ENCODE measurements at places on chromosomes 1 and 21. TPM values are rescaled to one million over a fixed set of nuclear protein-coding genes. Genes with fewer than 3 reads are reported as not detected.

DNA sequence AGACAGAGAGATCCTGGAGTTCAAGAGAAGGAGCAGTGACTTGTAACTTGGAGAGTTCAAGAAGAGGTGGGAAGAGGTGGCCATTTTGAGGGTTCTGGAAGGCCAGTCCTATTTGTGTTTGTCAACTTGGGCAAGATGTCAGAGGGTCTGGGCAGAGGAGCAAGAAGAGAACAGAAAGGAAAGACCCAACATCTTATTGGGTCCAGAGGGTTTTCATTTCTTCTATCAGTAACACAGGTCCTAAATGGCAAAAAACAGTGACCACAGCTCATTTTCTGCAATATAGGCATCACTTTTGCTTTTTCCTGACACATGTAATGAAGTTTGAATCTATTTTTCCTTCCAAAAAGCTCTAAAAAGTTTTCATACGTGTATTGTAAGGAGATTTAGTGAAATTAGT, 38.3 kb upstream of the MAP10 start:
- DNase-seq: no peak

DNA sequence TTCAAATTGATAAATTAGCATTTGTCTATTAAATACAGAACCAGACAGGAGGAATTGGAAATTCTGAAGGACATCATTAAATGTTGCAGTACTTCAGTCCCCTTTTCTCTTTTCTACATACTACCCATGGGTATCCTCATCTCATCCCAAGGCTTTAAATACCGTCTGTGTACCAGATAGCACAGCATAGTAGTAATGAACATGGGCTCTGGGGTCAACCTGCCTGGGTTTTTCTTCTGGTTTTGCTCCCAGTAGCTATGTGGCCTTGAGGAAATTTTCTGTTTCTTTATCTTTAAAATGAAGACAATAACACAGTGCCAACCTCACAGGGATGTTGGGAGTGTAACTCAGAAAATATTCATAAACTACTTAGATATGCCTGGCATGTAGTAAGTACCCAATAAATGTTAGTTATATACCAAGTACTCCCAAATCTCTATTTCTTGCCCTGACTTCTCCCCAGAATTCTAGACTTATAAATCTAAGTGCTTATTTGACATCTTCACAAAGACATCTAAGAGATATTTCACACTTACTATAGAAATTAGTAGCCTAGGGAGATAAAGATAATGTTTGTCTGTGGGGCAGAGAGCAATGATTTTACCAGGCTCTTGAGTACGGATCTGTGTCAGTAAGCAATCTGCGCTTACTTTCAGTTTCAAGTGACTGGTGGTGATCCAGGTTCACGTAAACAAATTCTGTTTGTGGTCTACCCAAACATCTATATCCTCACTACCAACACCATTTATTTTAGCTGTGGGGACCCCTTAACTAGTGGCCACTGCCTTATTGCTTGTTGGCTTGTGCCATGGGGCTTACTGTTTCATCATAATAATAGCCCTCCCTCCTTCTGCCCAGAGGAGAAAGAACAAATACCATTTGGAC, 37.3 kb downstream of the VANGL2 start:
- DNase-seq: no peak

DNA sequence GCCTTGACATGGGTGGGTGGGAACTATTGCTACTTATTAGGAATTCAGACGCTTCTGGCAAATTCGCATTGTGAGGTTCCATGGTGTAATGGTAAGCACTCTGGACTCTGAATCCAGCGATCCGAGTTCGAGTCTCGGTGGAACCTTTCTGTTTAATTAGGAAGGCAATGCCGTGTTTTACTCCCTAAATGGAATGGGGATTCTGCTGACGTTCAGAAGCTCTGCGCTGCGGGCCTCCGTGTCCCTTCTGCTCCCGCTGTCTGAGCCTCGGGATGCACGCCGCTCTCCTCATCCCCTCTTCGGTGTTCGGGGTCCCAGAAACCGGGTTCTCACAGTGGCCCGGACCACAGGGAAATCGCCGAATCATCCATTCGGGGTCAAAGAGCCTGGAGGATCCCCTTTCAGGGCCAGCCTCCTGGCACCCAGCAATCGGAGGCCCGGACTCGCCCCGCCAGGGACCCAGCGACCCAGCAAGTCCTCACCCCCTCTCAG, 280.3 kb downstream of the FAM72C start:
- no peak for DNase-seq

- DNase-seq: peak; percentile 39
Observed at GRCh38 chr1:19764848-19765247, 34.9 kb downstream of the TMCO4 start.

DNA sequence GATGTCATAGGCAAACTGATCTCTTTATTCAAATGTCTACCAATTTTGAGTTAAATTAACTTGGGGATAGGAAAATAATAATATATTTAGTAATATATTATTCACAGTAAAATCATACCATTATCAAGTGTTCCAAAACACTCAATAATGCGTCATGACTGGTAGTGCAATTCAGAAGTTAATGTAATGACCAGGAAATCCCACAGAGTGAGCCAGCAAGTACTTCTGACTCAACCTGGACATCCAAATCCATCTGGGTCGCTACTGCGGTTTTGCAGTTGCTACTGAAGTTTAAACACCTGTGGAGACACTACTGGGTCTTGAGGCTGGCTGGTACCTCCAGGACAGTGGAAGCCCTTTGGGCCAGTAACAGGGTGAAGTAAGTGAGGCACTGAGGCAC, 44.8 kb downstream of the DPYD start:
- no peak for DNase-seq

- no peak for DNase-seq
Observed at GRCh38 chr1:107254306-107254705, 113.5 kb downstream of the NTNG1 start.

DNA sequence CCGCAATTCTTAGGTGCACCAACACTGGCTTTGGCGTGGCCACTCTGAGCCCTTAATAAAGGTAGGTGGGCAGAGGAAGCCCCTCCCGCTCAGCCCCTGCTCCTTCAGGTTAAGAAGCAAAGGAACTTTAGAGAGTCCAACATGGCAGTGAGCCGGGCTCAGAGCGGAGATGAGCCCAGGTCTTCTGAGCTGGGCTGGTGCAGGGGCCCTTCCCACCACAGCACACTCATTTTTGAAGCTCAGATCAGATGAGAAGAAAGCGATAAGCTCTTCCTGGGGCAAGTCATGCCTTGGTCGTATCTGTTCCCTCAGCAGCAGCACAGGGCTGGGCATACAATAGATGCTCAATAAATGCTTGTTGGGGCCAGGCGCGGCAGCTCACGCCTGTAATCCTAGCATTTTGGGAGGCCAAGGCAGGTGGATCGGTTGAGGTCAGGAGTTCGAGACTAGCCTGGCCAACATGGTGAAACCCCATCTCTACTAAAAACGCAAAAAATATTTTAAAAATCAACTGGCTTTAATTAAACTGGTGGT, 51.1 kb upstream of the TARDBP start:
- DNase-seq: no peak

- DNase-seq: peak; percentile 19
Observed at GRCh38 chr1:118049981-118050380, 120.4 kb downstream of the WDR3 start.

GRCh38 chr1:83882906-83883305, 116.0 kb downstream of the TTLL7 start:
- DNase-seq: peak; percentile 30

DNA sequence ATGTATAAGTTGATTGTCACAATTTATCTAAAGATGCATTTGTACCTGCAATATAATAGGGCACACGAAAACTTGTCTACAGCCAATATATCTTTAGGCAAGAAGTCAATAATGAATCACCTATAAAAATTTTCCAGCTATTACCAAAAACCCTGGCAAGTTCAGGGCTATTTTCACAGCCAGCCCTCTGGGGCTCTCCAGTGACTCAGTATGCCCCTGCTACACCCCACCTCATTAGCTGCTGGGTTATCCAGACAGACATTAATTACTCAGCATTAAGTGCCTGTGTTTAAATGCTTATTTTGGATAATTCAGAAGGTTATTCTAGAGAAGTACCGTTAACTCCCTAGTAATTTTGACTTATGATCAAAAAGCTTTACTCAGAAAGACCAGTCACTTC, 220.2 kb downstream of the TBX15 start:
- DNase-seq: no peak

VASH2 gene
- 3.0 TPM for polyA plus RNA-seq

GRCh38 chr1:185907246-185907645, 173.1 kb downstream of the HMCN1 start:
- no peak for DNase-seq

BGLAP gene
- 3.3 TPM for polyA plus RNA-seq

GRCh38 chr1:1971688-1972087, 31.9 kb downstream of the CFAP74 start:
- no peak for DNase-seq

GRCh38 chr1:232845406-232845955, 40.3 kb downstream of the MAP10 start:
- no peak for DNase-seq

DNA sequence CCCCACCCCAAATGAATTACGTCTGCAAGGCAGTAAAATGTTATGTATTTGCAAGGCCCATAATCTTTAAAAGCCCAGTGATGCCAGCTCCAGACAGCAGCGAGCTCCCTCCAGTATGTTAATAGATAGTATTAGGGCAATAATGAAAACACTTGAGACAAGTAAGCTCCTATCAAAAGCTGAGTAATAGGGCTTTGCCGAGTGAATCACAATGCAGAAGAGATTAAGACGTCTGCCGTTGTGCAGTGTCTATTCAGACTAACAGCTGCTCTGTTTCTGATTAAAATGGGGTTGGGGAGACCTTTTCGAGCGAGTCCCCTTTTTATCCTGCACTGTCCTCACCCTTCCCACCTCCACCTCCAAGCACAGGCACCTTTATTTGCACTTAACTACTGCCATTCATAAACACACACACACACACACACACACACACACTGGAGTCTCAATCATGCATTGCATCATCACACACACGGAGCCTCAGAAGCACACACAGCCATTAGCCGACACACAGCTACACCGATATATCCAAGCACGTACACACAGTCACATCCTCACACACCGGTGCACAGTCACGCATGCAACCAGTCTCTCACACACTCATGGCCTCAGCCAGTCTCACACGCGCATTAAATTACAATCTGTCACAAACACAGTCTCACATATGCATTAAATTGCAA, 46.0 kb upstream of the FOXO6 start:
- peak; percentile 41 for DNase-seq

CCDC27 gene
- 0.73 TPM for polyA plus RNA-seq

GRCh38 chr1:9292361-9293240, at the start of gene SPSB1:
SPSB1 (plus strand) TSS chr1:9292894; CDS start chr1:9355892, 62,998 bp downstream.
- peak; percentile 92 for DNase-seq

DNA sequence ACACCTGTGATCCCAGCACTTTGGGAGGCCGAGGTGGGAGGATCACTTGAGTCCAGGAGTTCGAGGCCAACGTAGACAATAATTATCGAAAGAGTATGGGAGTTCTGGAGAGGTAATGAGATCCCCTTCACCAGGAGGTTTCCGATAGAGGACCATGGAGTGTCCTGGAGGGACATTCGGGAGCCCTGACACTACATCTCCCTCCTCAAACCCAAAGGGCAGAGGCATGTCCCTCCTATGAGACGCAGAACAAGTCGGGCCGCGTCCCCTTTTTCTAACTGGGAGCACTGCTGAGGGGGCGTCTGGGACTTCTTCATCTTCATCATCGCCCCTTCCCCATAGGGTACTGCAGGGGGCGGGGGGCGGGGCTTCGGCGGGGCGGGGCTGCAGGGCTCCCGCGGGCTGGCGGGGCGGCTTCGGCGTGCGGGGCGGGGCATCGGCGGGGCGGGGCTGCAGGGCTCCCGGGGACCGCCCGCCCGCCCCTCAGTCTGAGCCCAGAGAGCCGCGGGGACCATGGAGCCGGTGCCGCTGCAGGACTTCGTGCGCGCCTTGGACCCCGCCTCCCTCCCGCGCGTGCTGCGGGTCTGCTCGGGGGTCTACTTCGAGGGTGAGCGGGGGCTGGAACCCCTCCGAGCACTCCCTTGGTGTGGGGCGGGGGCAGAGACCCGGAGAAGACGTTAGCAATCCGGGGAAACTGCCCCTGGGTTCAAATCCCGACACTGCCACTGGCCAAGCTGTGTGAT, at the start of gene THEMIS2:
TSS of gene THEMIS2 (plus strand) at position 486 of the 743 bp plus-strand sequence. CDS start at position 514, 28 bp downstream.
- DNase-seq: peak; percentile 63

MSH4 gene
- 0.19 TPM for polyA plus RNA-seq

GRCh38 chr21:35050348-35051286, 1.5 kb upstream of the RUNX1 start:
- no peak for DNase-seq

GRCh38 chr1:156860628-156861423, at the start of gene NTRK1:
NTRK1 (plus strand) TSS chr1:156860865; CDS start chr1:156860935, 70 bp downstream.
- peak; percentile 61 for DNase-seq

DNA sequence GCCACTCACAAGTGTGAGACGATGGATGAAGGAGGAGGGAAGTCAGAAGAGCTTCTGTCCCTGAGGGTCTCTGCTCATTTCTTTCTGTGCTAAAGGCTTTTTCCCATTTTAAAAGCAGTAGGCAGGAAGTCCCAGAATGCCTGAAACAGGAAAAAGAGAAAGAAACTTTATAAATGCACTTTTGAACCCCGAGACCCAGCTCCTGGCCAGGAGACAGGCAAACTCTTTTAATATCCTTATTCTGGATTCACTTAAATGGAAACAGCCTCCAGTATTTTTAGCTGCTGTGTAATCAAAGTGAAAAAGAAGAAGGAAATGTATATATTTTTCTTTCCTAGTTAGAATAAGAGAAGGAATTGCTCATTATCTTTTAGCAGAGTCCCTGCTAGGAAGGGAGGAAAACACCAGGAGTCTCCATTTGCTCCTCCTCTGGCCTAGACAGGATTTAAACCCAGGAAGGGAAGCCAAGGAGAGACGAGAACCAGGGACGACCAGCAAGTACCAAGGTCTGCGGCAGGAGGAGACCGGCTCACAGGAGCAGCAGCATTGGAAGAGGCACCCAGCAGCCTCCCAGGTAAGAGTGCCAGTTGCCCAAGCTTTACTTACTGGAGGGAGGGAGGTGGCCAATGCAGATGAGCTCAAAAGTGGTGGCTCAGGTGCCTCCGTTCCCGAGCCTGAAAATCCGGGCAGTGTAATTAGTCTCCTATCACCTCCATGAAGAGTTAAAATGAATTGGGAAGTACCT, at the start of gene TNN:
TSS of gene TNN (plus strand) at position 472 of the 745 bp plus-strand sequence. CDS start 9,586 bp downstream, outside the sequence.
- DNase-seq: no peak

DNA sequence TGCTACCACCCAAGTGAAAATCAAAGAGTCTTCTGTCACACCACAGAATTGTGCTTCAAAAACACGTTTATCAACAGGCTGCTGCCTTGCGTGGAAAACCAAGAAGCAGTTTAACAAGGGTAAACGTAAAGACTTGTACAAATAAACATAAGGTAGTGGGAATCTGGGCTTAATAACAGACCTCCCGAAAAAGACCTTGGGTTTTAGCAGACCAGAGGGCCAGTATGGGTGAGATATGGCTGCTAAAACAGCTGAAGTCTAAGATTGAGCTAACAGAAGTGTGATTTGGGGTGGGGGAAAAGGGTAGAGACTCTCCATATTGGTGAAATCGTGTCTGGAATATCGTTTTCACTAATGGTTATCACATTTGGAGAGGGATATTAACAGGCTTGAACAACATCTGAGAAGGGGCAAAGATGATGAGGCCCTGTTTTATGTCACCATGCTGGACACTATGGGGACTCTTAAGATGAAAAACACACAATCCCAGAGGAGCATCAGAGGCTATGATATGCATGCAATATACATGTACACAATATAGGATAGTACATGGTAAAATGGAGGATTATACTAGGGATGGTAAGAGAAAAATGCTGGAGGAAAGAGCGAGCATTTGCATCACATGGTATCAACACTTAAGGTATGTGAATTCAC, 1.4 kb downstream of the MOV10 start:
- no peak for DNase-seq
